ENCODE measurements at places on chromosomes 12 and 14.
A peak's percentile ranks its signal among the peaks of the same experiment; 100 is the strongest.

DNA sequence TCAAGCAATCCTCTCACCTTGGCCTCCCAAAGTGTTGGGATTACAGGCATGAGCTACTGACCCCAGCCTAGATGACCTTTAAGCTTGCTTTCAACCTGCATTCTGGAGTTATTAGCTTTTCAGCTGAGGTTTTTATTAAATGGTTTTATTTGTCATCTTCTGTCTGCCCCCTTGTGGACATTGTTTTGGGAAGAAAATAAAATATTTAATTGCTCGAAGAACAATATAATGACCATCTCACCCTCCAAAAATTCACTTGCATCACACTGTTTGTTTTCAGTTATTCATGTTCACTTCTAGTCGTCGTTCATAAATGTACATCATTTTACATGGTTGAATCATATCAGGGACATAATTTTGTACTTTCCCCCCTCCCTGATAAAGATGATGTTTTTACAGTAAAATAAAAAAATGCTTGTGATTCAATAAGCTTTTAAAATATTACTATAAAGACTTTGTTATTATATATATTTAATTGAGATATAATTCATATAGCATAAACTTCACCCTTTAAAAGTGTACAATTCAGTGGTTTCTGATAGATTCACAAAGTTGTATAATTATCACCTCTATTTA lies 10.1 kb upstream of the SPATS2 start:
- DNase-seq = no peak

- no peak for DNase-seq
Measured at GRCh38 chr12:23084236-23084995, 459.4 kb downstream of the ETNK1 start.

DNA sequence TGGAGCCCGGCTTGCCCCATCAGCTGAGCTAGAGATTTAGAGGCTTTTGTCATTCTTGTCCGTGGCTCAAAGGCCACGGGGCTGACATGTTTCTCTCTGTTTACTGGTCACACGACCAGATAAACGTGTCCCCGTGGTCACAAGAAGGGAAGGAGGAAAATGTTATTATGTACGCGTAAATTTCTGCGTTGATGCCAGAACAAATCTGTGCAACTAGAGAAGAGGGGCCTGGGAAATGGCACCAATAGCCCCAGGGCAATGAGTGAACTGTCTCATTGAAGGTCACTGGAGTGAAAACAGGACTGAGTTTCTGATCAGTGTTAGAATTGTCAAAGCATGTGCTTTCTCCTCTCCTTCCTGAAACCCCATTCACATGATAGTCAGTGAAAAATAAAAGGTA lies 25.3 kb downstream of the OAS2 start:
- no peak for DNase-seq

DNA sequence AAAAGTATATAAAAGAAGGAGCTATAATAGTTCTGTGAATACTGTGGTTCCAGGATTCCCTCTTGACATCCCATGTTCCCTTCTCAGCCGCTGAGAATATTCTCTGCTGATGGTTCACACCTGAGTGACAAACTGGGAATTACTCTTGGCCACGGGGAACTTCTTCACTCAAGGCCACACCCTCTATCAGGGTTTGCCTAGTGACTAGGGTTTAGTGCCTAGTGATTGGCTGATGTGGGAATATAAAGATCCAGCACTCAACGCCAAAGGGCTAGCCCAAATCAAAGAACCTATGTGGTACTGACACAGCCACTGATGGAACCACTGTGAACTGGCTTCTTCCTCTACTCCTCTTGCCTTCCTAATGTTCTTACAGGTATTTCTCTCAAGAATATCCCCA lies 248.4 kb downstream of the ASCL1 start:
- DNase-seq = no peak

GRCh38 chr14:44649061-44649460 lies 142.0 kb upstream of the FSCB start:
- DNase-seq = no peak

- peak; percentile 85 for DNase-seq
Measured at GRCh38 chr12:26113853-26114719, 10.8 kb downstream of the BHLHE41 start.

GRCh38 chr14:59321626-59321949 lies 133.1 kb downstream of the DAAM1 start:
- DNase-seq = no peak

GRCh38 chr12:54230555-54230954 lies 41.8 kb upstream of the SMUG1 start:
- DNase-seq = no peak

DNA sequence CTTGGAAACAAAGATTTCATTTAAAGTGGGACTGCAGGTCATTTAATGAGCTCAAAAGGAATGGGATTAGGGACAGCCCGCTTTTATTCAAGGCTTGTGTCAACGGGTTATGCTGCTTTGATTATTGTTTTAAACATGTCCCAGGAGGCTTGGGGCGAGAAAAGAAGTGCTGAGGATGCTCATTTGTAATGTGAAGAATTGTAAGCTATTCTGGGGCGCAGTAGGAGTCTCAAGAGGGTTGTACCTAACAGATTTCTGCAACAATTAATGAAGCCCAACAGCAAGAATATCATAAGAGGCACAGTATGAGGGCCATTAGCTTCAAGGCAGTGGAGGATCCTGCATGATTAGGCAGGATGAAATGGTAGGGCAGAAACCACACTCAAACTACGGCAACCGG lies 122.5 kb downstream of the KTN1 start:
- no peak for DNase-seq

DNA sequence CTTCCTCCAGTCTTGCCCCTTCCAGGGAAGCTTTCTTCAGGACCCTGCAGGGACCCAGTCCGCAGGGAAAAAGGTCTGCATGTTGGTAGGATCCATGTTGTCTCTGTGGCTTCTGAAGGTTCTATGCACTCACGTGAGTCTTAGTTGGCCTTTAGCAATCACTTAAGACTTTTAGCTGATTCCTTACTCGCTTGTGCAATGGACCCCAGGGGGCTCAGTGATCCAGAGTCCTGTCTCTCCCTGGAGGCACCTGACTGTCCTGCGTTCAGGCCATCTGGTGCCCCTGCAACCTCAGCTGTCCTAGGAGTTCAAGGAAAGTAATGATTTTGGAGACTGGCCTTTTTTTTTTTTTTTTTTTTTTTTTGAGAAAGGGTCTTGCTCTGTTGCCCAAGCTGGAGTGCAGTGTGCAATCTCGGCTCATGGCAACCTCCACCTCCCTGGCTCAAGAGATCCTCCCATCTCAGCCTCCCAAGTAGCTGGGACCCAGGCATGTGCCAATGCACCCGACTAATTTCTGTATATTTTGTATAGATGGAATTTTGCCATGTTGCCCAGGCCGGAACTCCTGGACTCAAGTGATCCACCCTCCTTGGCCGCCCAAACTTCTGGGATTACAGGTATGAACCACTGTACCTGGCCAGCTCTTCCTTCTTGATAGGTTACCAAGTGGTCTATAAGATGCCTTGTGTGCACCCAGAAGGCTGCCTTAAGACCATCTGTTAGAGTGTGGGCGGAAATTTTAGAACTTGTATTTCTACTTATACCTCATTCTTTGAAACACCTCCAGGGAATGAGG lies 4.6 kb downstream of the IFI27L2 start:
- no peak for DNase-seq

- DNase-seq = no peak
Measured at GRCh38 chr14:54490445-54491175, 1.8 kb upstream of the GMFB start.

DNA sequence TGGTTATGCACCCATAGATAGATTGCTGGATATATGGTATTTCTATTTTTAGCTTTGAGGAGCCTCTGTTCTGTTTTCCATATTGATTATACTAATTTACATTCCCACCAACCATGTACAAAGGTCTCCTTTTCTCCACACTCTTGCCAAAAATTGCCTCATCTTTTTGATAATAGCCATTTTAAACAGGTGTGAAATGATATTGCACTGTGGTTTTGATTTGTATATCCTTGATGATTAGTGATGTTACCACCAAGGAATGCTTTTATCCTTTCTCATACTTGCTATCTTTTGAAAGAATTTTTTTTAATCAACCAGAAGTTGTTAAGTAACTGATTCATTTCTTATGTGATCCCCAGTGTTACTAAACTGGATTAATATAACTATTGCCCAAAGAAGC lies 60.0 kb downstream of the BBS10 start:
- no peak for DNase-seq

DNA sequence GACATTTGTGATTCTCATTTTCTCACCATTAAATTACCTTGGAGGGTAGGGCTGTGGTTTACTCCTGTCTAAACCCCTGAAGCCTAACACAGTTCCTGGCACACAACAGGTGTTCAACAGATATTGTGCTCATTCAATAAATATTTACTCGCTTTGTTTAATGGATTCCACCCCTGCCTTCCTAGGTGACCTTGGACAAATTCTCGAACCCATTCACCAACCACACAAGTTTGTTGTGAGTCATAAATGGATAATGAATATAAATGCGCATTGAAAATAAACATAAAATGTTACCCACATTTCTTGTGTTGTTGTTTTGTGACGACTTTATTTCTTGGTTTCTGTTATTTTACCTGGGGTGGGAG lies 362 bp upstream of the TSFM start:
- no peak for DNase-seq

- DNase-seq = no peak
Measured at GRCh38 chr12:110137786-110138185, 13.6 kb downstream of the IFT81 start.

- no peak for DNase-seq
Measured at GRCh38 chr14:70665448-70666360, 24.0 kb downstream of the TTC9 start.

- DNase-seq = no peak
Measured at GRCh38 chr12:11904124-11904523, 166.6 kb upstream of the BCL2L14 start.

All from thoracic aorta (tissue), 2 donors.